ENCODE measurements at places on chromosomes 4 and X.

DNA sequence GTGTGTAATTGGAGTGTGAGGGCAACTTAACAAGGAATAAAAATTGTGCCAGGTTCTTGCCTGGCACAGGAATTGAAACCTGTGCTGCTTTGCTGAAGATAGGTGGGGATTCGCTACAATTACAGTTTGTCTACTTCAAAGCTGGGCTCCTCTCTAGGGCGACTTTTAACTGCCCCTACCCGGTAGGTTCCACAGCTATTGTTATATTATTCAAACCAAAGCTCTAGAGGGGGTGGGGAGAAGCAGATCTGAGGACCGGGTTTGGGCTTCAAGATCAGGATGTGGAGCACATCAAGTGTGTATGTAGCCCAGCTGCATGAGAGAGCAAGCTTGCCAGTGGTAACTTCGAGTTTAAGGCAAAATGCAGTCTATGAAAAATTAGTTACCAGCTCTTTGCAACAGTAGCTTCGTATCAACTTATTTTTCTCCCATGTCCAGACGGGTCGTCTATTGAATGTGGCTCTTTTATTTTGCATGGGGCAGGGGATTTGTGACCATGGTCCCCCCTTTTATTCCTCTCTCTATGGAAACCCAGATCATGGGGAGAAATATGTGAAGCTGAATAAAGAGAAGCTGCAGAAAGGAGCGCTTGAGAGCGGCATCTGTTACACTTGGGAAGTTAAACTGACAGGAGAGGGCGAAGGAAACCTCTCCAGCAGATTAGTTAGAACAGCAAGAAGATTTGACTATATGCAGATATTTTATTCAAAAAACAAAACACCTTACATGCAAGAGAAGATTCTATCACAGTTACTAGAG lies 3.2 kb upstream of the POU3F4 start:
- DNase-seq, result no peak

DNA sequence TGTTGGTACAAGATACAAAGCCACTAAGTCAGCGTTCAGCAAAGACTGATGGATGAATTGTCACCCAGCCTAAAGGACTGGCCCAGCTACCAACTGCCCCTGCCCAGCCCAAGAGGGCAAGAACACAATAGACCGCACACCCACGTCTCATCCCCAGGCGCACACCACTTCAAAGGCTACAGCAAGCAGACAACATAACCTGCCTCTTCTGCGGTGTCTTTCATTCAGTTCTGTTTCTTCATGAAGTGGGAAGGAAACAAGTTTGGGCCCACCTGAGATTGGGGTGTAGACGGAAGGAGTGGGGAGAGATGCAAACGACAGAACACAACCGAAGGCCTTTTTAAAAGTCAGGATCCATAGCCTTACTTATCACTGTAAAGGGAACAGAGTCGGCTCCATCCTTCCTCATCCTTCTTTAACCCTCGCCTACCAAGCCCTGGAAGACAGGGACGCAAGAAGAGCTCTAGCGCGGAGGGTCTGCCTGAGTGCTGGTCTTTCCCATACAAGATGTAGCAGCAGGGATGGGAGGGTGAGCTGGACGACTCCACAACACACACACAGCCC lies 691 bp downstream of the SCARB2 start:
- no peak for DNase-seq

DNA sequence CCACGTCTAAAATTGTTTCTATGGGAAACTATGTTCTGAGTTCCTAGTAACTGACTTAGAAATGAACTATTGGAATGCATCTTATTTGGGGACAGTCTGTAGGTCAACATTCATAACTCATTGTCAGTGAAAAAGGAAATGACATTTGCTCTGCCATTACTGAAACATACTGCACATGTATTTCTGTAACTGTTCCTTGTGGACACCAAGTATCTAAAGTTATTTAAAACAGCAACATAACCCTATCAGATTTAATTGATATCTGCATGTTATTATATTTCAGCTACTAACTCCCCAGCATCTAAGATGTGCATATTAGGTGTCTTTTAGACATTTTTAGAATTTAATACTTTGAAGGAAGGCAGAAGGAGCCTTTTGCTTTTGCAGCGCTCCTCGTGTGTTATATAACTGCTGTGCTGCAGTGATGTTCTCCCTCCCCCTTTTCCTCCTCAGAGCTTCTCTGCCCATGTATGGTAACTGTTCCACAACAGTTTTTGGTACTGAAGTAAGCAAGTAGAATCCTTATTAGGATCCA lies 37.2 kb upstream of the TMEM131L start:
- no peak for DNase-seq

GRCh38 chrX:486325-486724 lies 99.6 kb upstream of the PPP2R3B start:
- no peak for DNase-seq

DNA sequence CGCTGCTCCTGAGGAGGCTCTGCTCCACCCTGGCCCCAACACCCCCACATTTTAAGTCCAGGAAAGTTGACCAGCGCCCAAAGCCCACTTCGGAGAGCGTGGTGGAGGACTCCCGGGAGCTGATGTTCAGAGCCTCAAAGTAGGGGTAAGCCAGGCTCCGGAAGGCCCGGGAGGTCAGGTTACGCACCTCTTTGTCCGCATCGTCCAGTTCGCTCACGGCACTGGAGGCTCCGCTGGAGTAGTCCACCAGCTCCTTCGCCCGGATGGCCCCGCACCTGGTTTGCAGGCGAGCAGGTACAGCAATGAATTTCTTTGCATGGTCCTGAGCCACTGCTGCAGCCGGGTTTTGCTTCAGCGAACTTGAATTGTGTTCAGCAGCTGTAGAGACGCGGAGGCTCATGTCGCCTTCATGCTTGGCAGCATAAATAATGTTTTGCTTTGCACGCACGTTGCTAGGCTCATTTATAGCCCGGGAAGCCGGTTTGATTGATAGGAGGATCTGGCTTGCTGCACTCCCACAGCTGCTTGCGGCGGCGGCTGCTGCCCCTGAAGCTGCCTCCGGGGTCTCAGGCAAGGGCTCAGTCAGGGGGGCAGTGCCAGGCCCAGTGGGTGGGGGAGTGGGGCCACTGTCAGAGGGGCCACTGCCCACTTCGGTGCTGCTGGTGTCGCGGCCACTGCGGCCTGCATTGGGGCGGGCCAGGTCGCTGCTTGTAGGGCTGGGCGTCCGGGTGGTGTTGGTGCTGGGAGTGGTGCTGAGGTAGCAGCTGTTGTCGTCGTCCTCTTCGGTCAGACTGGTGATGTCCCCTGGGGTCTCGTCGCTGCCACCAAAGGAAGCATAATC lies 4.8 kb downstream of the C4orf54 start:
- DNase-seq, result no peak

DNA sequence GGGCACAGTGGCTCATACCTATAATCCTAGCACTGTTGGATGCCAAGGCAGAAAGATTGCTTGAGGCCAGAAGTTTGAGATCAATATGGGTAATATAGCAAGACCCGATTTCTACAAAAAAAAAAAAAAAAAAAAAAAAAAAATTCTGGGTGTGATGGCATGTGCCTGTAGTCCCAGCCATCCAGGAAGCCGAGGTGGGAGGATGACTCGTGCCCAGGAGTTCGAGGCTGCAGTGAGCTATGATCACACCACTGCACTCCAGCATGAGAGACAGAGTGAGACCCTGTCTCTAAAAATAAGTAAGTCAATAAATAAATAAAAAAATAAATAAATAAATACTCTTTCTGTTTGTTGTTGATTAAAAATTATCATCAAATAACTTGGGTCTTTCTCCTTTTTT lies 62.4 kb upstream of the BMPR1B start:
- no peak for DNase-seq

DNA sequence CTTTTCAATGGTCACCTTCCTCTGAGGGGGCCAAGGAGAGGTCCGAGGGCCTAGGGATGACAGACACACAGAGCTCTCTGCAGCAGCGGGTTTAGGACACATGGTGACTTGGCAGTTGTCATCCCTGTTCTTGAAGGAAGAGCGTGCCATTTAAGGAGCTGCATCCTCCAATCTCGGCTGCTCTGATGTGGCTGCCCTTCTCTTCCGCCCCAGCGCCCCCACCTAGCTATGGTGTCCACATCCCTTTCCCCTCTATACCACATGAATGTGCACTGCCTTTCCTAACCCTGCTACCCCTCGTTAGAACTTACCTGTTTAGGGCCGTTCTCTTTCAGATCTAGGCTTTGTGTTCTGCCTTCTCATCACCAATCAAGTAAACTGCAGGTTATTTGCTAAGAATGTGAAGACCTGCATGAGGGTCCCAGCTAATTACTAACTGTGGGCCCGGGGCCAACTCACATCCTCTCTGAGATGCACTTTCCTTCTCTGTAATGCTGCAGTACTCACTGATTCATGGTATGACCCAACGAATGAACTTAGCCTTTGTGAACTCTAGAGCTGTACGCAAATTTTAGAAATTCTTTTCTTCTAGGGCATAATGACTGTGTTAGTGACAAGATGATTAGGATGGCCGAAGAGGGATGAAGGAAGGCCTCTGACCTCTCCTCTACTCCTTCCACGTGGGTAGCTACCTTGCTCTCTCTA lies 38.2 kb downstream of the CHST7 start:
- DNase-seq, result no peak
